Amniotic epithelial cell (primary cell): ENCODE measurements at places on chromosomes 2 and 18.

DNA sequence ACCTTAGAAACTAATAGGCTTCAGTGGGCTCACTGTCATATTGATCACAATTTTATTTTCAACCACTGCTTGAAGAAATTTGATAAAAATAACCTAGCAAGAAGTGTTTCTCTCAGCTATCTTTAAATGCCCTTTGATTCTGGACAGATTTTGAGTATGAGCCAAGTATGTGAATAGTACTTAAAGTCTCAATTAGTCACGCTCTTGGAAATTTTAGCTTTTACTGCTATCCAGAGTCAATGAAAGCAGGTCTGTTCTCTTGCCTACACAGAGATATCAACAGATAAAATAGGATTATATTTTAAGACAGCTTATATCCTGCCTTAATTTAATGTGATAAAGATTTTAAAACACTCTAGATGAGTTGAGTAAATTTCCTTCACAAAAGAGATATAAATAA lies 337.3 kb downstream of the CBLN2 start:
- no peak for DNase-seq

GRCh38 chr18:61817086-61817485 lies 75.7 kb downstream of the RNF152 start:
- no peak for DNase-seq

GRCh38 chr2:29310650-29311348 lies 195.6 kb downstream of the CLIP4 start:
- DNase-seq: no peak

DNA sequence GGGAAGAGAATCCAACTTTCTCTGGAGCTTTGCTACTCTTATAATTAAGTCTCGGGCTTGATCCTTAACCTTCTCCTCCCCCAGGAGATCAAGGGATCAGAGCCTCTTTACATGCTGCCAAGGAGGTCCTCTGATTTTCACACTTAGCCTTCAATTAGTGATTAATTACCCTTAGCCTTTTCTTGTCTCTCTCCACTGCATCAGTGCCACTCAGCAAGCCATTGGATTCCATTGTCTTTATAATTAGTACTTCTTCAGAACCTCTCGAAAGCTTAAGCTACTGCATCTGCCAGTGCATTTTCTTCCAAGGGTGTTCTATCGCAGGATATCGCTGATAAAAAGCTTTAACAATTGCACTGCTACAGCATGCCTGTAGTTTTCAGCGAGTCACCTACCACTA lies 477.0 kb upstream of the MEIS1 start:
- DNase-seq: no peak

DNA sequence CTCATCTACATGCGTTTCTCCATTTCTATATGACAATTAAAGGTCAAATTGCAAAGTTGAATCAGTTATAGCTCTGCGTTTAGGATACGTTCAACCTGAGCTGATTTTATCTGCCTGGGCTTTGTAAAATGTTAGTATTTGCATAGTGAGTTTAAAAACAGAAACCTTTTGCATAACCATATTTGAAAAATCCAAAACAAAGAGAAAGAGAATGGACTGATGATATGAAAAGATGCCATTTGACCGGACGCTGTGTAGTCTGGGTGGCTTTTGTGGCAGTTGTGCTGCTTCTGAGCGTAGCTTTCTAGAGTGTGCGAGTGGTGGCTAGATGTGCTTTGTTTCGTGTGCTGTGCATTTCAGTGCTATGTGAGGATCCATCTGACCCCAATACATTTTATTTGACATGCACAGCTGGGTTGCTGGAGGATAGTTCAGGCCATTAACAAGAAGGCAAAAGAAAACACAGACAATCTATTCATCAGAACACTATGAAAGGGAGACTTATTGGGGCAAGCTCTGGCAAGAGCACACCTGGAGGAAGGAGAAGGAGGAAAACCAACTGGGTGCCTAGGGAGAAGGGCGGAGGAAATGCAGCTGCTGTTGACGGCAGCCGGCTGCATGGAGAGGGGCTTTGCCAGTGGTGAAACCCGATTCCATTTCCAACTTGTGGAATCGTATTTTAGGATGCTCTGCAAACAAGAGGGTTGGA lies 126.8 kb downstream of the ACOXL start:
- no peak for DNase-seq

DNA sequence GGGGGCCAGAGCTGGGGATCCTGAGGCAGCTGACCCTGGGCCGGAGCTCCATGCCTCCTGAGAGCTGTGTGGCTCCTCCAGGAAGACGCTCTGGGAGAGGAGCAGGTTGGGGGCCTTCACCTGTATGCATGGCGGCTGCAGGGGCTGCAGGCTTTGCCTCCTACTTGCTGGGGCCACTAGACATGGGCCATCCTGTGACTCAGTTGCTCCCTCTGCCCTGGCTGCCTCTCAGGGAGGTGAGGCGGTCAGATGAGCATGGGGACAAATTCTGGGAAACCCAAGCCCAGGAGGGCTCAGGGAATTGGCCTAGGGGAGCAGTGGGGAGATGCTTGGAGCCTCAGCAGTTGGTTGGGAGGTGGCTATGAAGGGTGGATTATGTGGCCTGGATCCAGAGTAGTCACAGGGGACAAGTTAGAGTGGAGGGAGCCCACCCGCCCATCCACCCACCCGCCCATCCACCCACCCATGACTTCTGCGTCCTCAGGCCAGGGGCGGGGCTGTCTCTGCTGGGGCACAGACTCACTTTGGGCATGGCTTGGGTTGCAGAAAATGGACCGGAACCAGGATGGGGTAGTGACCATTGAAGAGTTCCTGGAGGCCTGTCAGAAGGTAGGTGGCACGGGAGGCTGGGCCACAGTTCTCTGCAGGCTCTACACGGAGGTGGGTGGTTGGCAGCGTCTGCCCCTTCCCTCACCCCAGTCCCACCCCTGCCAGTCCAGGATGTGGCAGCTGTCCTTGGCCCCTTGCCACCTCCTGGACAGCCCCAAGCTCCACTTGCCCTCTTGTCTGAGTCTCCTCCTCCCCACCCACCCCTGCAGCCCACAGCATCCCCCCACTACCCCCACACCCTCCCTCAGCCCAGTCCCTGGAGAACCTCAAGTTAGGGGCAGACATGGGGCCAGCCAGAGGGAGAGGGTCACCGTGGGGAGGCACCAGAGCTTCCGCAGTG lies 19.5 kb upstream of the FAHD2A start:
- no peak for DNase-seq
